Fibroblast of skin of back (primary cell): ENCODE measurements at places on chromosomes 1 and 21.

DNA sequence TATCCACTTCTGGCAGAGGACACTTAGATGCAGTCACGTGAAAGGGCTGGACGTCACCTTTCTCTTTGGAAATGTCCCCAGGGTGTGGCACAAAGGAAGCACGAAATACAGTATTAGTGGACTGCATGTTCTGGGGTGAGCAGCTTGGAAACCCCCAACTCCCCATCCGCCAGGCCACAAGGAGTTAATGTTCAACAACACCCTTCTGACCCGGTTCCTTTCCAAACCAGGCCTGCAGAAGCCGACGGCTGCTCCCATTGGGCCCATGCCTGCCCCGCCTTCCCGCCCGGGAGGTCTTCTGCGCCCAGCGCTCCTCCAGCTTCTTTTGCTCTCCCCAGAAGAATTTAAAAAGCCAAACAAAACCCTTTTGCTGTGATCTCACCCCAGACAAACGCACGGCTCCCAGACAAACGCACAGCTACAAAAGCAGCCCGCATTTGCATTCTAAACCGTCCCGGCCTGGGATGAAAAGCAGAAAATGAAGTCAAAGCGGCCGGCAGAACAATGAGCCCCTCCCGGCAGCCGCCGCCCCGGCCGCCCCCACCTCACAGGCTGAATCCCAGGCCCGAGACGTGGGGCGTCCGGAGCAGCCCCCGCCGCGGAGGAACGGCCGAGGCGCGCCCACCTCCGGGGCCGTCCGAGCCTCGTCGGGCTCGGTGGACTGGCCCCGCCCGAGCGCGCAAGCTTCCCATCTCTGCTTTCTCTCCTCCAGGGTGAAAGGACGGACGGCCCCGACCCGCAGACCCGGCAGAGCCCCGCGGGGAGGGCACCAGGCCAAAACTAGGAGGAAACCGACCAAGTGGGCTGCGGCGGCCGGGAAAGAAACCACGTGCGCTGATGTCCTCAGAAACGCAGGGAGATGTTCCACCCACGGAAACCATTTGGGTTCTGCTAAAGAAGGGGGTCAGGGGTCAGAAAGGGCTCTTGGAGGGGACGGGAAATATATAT lies 101.9 kb downstream of the PLPP3 start:
- DNase-seq, result peak; percentile 60

DNA sequence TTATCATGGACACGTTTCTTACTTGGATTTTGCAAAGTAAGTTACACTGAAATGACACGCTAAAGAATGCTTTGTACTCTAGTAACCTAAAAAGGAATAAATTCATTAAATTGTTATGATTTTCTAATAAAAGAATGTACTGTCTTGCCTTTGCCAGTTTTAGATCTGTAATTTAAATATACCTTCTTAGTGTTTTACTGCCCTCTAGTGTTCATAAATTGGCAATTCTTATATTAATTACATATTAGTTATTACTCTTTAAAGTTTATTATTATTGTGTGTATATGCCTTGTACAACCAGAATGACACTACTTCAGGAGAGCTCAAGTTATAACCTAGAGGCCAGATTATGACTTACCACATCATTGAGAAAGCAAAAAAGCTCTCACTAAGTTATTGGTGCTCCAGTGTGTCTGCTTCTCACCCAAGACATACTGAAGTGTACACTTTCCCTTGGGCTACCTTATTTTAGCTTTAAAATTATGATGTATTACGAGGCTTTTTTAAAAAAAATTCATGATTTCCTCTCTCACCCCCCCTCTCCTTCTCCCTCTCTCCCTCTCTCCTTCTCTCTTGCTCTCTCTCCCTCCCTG lies 169.9 kb downstream of the HS2ST1 start:
- peak; percentile 40 for DNase-seq

GRCh38 chr1:237932816-237933215 lies 42.1 kb upstream of the ZP4 start:
- no peak for DNase-seq

GRCh38 chr1:113870778-113871177 lies 734 bp downstream of the PTPN22 start:
- no peak for DNase-seq

GRCh38 chr1:8191474-8191873 lies 126.4 kb upstream of the SLC45A1 start:
- DNase-seq, result no peak

DNA sequence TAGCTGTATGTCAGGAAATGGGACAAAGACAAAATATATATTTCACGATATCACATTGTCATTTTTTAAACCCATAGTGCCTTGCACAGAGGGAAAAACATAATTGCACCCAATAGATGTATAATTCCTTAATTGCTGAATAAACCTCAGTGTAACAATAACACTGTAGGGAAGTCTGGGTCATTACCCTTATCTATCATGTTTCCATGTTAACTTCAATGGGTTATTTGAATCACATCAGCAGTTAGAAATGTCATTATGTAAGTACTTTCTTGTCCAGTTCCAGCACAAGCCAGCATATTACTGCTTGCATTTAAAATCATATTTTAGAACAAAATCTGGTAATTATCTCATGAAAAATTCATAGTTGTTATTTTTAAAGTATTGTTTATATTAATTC lies 222.7 kb downstream of the HMCN1 start:
- no peak for DNase-seq

DNA sequence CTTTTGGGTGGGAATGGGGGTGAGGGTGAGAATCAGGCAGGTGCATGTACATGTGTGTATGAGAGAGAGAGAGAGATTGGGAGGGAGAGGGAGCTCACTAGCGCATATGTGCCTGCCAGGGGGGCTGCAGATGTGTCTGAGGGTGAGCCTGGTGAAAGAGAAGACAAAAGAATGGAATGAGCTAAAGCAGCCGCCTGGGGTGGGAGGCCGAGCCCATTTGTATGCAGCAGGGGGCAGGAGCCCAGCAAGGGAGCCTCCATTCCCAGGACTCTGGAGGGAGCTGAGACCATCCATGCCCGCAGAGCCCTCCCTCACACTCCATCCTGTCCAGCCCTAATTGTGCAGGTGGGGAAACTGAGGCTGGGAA lies 95.0 kb downstream of the EPHB2 start:
- no peak for DNase-seq

- DNase-seq, result no peak
Observed at GRCh38 chr21:36692835-36693488, 6.0 kb upstream of the SIM2 start.

- no peak for DNase-seq
Observed at GRCh38 chr1:65065524-65066418, 82.2 kb upstream of the AK4 start.

DNA sequence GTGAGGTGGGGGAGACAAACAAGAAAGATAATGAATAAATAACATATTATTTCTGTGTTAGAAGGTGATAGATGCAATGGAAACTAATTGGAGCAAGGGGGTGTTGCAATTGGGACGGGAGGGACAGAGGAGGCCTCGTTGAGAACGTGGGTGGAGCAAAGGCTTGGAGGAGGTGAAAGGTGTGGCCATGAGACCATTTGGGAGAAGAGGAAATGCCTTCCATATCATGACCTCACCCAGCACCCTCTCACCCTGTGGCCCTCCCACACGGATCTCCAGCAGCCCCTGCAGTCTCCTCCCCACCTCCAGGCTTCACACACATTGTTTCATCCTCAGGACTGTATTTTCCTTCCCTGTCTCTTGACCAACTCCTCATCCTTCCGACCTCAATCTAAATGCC lies 85.3 kb upstream of the ARHGAP29 start:
- DNase-seq, result peak; percentile 53

- no peak for DNase-seq
Observed at GRCh38 chr1:59391212-59392179, 94.6 kb downstream of the FGGY start.

DNA sequence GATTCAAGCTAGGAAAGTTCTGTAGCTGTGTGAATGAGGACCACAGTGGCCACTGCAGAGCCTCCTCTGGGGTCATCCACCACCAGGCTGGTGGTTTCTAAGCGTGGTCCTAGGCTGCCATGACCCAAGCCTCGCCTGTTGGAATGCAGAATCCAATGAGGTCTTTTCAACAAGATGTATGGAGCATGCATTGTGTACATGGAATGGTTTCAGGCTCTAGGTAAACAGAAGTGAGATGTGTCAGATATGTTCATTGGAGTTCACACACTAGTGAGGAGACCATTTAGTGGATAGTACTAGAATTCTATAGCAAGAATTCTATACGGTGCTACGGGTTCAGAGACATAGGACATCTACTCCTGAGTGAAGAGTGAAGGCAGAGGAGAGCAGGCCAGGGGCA lies 10.7 kb downstream of the RNU5D-1 start:
- DNase-seq, result no peak

DNA sequence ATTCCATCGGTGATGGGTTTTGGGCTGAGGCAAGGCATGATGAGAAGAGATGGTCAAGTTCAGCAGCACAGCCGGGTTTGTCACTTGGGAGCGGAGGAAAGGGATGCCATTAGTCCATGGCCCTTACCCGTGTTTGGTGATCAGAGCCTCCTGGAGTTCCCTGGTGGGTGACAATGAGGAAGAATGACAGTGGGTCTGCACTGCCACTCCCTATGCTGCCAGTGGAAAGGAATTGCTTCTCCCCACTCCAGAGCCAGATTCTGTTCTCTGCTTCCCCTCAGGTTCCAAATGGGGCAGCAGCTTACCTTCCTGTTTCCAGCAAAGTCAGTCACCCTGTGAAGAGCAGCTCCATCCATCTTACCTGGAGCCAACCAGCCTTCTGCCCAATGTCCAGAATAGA lies 393.1 kb downstream of the PTPRU start:
- DNase-seq, result no peak

- DNase-seq, result no peak
Observed at GRCh38 chr1:116716391-116716790, 37.8 kb upstream of the CD2 start.

DNA sequence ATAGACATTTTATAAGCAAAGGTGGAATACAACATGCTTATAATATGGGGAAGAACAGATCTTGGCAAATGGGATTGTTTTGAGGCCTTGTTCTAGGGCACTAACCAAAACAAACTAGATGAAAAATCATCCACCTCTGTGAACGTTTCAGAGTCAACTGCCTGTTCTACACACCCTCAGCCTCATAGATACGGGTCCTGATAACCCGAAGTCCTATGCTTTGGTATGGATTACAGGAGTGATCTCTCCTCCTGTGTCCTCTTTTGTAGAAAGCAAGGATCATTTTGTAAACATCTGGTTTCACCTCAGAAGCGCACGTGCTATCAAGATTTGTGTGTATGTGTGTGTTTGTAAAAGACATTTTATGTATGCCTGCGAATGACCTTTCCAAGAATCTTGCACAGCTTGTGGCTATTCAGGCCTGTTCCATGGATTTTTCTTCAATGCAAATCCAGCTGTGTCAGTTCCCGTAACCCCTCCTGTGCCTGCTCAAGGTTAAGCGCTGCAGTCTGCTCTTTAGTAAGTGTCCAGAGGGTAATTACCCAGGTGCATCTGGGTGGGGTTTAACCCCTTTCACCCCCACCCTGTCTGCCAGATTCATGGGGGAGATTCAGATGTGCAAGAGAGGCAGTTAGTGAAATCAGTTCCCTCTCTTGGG lies 132.4 kb downstream of the ROR1 start:
- DNase-seq, result no peak

DNA sequence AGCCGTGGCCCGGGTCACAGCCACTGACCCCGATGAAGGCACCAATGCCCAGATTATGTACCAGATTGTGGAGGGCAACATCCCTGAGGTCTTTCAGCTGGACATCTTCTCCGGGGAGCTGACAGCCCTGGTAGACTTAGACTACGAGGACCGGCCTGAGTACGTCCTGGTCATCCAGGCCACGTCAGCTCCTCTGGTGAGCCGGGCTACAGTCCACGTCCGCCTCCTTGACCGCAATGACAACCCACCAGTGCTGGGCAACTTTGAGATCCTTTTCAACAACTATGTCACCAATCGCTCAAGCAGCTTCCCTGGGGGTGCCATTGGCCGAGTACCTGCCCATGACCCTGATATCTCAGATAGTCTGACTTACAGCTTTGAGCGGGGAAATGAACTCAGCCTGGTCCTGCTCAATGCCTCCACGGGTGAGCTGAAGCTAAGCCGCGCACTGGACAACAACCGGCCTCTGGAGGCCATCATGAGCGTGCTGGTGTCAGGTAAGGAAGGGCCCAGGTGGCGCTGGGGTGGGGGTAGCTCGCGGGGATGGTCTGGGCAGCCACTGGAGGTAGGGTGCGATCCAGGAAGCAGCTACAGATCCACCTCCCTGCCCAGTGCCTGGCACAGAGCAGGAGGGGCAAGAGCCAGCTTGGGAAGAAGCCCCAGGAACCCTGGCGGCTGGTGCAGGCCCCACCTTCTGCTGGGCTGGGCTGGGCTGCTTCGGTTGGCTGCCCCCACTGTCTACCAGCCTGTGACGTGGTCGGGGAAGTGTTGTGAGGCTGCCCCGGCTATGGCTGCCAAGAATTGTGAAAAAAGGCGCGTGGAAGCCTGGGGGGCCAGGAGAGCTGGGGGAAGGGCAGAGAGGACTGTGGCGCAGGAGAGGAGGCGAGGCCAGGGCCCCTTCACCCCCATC lies 3.8 kb downstream of the CELSR2 start:
- peak; percentile 28 for DNase-seq

- no peak for DNase-seq
Observed at GRCh38 chr1:162077648-162078299, 8.3 kb downstream of the NOS1AP start.

DNA sequence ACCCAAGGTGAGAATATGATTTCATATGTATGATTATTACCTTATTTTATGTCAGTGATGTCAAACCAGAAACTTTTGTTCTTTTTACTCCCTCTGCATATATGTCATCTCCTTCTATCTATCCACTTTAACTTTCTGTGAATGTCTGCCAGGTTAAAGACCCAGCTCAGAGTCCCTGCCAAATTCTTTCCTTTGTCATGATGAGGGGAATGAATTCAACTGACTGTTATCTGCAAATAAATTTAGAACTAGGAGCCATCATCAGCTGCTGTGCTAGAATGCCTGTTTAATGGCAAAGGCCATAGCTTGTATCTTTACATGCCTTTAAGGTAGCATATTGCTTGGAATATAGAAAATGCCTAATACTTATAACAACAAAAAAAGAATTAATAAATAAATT lies 815.6 kb upstream of the NEGR1 start:
- DNase-seq, result no peak

DNA sequence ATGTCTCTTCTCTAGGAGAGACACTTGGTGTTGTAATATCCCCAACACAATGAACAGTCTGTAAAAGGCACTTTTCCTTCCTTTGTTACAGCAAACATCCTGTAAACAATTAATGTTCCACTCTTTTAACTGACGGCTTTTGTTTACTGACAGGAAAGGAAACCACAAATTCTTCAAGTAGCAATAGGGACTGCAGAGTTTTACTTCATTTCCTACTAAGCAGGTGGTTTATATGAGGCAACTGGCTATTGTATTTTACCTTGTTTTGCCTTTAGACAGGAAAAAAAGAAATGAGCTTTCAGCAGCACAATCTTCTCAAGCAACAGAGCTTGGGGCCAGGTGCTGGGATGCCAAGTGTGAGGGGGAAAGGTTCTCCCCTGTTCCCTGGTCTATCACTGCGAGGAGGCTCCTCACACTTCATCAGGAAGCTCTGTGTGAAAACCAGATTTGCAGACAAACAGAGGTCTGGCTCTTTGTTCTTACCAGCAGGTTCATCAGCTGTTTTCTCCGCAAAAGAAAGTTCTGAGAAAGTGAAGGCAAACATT lies 51.2 kb downstream of the SIPA1L2 start:
- DNase-seq, result no peak
